Fibroblast of skin of scalp (primary cell): ENCODE measurements at places on chromosomes 7 and 10.
A peak's percentile ranks its signal among the peaks of the same experiment; 100 is the strongest.

- DNase-seq: no peak
Measured at GRCh38 chr7:139095194-139095659, 14.3 kb downstream of the ZC3HAV1 start.

- peak; percentile 86 for DNase-seq
Measured at GRCh38 chr10:13086056-13086455, 13.9 kb upstream of the OPTN start.

DNA sequence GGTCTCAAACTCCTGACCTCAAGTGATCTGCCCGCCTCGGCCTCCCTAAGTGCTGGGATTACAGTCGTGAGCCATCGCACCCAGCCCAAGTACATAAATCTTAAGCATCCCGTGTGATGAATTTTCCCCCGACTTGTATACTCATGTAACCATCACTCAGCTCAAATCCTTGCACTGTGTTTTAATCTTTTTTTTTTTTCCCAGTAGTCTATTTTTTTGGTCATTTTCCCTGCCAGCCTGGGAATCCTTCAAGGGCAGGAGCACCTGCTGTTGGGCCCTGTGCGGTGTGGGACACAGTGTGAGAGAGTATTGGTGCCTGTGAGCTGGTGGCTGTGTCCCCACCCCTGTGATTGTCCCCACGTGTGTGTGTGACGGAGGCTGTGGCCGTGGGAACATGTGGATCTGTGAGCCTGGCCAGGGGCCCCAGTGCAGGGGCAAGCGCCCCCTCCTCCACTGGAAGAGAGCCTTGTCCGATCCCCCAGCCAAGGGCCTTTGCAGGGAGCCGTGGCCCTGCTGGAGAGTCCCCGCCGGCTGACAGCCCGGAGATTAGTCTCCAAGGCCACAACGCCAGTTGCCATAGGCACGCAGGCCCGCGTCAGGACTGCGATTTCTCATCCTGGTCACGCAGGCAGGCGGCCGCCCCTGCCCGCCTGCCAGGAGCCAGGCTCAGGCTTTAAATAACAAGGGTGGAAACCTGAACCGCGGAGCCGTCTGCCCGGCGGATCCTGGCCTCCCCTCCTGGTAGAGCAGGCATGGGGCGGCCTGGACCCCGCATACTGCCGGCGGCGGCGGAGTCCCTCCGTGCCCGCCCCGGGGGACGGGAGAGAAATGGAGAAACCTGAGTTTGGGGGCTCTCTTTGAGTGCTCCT is 26.5 kb downstream of the GTF2IRD1 start:
- peak; percentile 69 for DNase-seq

GRCh38 chr7:137366995-137367394 is 23.5 kb upstream of the PTN start:
- no peak for DNase-seq

- DNase-seq: peak; percentile 66
Measured at GRCh38 chr7:97179454-97180104, 62.1 kb downstream of the SDHAF3 start.

- DNase-seq: no peak
Measured at GRCh38 chr10:35937546-35937945, 295.4 kb upstream of the FZD8 start.

- no peak for DNase-seq
Measured at GRCh38 chr10:132283604-132284382, 24.0 kb downstream of the STK32C start.

DNA sequence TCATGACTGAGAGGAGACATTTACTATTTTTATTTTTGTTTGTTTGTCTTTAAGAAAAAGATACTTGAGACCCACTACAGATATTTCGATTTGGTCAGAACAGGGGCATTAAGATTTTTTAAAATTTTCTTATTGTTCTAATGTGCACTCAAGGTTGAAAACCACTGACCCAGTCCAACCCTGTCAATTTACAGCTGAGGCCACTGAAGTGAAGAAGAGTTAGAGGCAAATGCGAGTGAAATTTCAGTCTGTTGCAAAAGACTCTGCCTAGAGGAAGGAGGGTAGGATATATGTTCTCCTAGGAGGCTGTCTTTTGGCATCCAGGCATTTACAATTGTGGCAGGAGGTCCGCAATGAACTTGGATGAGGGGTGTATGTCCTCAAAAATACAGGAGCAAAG is 396.3 kb downstream of the RPS24 start:
- DNase-seq: no peak

DNA sequence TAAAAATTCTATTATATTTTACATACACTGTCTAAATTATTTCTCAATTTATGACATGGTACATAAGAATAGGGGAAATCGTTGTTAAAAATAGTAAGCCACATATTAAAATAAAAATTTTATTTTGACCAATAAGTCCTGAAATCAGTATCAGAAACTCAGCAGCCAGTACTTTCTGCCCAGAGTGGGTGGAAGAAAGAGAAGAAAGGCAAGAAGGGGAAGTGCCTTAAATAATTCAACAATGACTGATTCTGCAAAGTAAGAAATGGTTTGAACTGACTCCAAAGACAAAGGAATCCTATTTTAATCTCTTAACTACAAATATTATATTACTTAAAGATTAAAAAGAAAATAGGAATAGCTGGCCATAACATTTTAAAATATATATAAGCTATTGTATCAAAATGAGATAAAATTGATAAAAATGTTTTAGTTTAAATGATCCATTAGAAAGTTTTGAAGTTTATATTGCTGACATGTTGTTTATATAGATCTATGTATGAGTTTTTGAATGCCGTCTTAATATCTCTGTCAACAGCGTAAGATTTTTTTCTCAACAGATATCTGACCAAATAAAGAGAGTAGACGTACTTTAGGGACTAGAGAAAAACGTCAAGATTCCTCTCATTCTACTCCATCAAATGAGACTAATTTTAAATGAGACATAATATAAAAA is 30.2 kb upstream of the NRCAM start:
- DNase-seq: peak; percentile 12
